ENCODE measurements at places on chromosomes 1 and 21.
A peak's percentile ranks its signal among the peaks of the same experiment; 100 is the strongest.

DNA sequence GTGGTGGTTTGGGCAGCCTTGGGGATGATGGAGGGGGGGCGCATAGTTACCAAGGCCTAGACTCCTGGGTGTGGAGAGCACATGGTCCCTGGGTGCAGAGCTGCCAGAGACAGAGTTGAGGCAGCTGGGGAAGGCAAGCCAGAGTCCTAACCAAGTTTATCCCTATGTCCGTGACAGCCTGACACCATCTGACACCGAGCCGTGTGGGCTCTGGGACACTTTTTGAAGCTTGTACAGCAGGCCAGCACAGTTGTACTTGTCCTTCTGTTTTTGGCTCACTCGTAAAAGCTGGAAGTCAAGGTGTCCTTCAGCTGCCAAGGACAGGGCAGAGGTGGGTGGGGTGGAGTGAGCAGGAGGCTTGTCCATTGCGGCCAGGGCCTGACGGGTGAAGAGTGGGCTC lies 28.5 kb downstream of the SLC26A9 start:
- DNase-seq: no peak

- DNase-seq: no peak
Observed at GRCh38 chr1:115838431-115839028, 2.4 kb downstream of the NHLH2 start.

DNA sequence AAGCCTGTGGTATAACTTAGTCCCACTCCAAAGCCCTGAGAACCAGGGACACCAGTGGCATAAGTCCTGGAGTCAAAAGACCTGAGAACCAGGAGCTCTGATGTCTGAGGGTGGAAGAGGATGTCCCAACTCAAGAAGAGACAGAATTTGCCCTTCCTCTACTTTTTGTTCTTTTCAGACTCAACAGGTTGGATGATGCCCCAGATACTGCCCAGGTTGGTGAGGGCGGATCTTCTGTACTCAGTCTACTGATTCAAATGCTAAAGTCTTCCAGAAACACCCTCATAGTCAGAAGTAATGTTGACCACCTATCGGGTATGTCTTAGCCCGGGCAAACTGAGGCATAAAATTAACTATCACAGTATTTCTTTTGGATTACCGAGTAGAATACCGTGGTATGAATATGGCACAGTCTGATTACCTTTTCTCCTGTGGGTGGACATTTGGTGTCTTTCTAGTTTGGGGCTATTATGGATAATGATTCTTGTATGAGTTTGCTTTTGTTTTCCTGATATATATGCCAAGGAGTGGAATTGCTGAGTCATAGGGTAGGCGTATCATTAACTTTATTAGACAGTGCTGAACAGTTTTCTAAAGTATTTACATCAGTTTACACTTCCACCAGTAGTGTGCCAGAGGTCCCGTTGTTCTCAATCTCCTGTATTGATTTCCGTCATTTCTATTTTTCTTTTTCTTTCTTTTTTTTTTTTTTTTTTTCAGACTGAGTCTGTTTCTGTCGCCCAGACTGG lies 3.2 kb upstream of the CHAF1B start:
- no peak for DNase-seq

DNA sequence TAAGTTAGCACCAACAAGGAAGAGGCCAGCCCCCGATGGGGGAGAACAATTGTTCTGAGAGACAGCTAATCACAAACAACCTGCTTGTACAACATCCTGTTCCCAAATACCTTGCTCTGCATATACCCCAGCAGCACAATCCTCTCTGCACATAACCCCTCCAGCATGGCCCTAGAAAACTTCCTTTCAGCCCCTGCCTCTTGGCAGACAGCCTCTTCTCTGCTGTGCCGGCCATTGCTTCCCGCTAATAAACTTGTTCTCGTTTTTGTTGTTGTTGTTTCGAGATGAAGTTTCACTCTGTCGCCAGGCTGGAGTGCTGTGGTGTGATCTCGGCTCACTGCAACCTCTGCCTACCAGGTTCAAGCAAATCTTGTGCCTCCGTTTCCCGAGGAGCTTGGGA lies 392.7 kb downstream of the SMYD3 start:
- DNase-seq: no peak

- no peak for DNase-seq
Observed at GRCh38 chr1:73593364-73593763, 604.6 kb downstream of the LRRIQ3 start.

DNA sequence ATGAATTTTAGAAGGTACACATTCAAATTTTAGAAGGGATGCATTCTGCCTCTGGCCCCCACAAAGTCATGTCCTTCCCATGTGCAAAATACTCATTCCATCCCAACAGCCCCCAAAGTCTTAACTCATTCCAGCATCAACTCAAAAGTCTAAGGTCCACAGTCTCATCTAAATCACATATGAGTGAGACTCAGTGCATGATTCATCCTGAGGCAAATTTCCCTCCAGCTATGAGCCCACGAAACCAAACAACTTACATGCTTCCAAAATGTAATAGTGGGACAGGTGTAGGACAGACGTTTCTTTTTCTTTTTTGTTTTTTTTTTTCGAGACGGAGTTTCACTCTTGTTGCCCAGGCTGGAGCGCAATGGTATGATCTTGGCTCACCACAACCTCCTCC lies 12.5 kb upstream of the WNT2B start:
- DNase-seq: no peak

- no peak for DNase-seq
Observed at GRCh38 chr1:186627019-186627418, 53.2 kb downstream of the PTGS2 start.

DNA sequence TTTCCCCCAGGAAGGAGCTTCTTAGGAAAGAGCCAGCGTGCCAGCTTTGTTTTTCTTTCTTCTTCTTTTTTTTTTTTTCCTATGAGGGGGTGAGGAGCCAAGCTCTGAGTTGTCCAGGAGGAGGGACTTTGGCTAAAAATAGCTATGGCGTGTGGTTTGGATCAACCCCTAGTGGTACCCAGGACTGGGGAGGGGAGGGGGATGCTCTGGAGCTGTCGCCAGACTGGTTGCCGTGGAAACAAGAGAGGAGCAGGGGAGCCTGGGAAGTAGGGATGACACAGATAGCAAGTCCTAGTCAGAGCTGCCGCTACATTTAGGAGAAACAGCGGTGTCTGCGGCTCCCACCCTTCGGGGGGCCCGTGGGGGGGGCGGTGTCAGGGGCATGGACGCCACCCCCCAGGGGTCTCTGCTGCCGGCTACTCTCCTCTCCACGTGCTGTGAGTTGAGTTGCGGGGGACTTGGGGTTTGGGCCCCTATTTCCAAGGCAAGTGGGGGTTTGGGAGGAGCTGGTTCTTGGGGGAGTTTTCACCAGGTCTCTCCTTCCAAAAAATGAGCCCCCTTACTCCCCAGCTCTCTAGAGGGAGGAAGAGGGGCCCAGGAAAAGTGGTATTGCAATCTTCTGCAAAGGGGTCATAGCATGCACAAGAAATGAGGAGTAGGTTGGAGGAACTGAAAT lies at the start of gene KCNJ9:
Gene KCNJ9, plus strand, starts transcription at position 278 of the 676 bp plus-strand sequence. CDS start 2,493 bp downstream, outside the sequence.
- no peak for DNase-seq

DNA sequence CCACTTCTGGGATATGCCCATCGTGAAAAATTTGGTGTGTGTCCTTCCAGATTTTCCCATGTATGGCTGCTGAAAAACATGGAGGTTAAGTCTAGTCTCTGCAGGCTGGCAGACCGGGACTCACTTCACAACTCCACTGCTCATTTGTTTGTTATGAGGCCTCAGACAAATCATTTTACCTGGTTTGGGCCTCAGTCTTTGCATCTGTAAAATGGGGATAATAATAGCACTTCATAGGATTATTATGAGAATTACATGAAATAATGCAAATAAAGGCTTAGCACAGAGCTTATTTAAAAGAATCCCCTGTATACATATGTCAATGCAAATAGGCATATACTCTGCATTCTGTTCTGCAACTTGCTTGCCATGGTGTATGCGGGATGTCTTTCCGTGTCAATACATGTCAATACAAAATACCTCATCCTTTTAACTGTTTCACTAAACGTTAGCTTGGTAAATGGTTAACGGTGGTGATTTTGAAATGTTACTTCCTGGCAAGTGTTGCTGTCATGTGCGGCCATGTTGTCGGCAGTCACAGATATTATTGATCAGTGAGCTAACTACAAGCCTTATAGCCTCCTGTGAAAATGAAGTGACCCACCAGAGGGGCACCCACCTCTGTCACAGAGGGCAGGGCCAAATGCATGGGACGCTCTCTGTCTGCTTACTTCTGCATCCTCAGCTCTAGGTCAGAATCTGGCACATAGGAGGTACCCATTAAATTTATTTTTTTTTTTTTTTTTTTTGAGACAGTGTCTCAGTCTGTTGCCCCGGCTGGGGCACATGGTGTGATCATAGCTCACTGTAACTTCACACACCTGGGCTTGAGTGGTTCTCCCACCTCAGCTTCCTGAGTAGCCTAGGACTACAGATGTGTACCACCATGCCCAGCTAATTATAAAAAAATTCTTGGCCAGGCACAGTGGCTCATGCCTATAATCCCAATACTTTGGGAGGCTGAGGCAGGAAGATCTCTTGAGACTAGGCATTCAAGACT lies 4.3 kb downstream of the LCK start:
- no peak for DNase-seq

DNA sequence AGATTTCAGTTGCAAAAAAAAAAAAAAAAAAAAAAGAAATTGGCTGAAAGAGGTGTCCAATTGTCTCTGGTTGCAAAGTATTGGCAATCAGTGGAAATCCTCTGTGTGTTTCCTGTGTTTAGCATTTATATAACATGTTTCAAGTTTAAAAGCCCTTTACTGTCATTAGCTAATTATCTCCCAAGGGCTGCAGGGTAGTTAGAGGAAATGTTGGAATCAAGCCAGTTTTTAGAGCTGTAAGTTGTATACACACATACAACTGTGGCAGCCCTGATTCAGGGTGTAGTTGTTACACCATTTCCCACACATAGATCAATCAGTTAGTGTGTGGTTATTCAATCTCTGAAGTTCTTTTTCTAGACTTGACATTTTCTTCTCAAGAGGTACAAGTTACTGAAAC lies 8.9 kb upstream of the ZNF326 start:
- DNase-seq: no peak

GRCh38 chr1:25257196-25257595 lies 9.9 kb upstream of the RSRP1 start:
- no peak for DNase-seq

- DNase-seq: peak; percentile 14
Observed at GRCh38 chr1:59971464-59971911, 44.9 kb upstream of the CYP2J2 start.

GRCh38 chr1:37478890-37479254 lies 4.5 kb downstream of the ZC3H12A start:
- DNase-seq: peak; percentile 26

DNA sequence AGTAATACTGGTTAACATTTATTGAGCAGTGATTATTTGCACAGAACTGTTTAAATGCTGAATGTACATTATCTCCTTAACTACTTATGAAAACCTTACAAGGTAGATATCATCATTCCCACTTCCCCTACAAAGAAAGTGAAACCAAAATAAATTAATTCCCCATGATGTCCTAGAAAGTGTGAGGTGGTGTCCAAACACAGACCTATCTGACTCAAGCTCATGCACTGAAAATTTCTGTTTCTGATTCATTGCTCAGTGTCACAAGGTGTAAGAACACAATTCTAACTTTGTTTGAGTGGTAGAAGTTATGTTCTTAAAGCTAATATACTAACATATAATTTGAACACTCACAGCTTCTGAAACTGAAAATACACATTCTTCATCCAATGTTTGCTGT lies 178.7 kb downstream of the MRPL39 start:
- no peak for DNase-seq

DNA sequence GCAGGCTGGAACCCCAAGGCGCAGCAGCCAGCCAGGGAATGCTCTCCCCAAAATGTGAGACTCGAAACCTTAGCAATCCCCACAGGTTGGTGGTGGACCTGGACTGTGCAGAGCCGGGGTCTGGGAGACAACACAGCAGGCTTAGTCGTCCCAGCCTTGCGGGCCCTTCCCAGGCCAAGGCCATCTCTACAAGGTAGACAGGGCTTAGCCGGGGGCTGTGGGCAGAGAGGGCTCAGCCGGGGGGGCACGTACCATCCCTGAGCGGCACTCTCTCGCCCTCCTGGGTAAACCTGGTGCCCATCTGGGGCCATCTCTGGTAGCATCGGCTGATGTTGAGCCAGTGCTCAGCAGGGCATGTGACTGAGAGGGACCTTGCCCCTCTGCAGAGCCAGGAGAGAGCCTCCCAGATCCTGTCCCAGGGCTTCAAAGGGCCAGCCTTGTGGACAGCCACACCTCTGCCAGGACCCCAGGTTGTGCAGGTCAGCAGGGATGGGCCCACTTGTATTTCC lies 2.2 kb upstream of the ACTRT2 start:
- no peak for DNase-seq

DNA sequence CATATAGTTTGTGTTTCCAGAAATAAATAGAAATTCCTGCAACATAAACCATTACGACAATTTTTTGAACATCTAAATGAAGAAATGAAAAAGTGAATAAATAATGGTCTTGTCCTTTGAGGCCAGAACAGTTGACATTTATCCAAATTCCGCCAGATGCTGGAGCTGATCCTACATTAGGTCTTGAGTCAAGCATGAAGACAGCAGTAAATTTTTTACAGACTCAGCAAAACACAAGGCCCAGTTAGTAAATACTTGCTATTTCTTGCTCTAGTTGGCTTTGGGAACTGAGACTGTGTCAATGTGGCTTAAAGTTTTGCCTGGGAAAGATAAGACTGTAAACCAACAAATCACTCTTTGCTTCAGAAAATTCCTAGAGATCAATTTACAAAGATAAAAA lies 540.1 kb upstream of the RGS18 start:
- no peak for DNase-seq

DNA sequence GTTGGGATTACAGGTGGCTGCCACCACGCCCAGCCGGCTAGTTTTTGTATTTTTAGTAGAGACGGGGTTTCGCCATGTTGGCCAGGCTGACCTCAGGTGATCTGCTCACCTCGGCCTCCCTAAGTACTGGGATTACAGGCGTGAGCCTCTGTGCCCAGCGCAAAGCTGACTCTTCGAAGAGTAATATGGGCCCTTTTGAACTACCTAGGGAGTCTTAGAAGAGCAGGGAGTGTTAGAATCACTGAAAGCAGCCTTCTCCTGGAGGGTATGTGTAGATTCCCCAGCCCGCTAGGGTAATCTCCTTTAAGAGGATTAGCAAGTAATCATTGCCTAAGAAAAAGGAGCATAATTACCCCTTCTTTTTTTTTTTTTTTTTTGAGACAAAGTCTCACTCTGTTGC lies 6.5 kb upstream of the MAST2 start:
- no peak for DNase-seq

DNA sequence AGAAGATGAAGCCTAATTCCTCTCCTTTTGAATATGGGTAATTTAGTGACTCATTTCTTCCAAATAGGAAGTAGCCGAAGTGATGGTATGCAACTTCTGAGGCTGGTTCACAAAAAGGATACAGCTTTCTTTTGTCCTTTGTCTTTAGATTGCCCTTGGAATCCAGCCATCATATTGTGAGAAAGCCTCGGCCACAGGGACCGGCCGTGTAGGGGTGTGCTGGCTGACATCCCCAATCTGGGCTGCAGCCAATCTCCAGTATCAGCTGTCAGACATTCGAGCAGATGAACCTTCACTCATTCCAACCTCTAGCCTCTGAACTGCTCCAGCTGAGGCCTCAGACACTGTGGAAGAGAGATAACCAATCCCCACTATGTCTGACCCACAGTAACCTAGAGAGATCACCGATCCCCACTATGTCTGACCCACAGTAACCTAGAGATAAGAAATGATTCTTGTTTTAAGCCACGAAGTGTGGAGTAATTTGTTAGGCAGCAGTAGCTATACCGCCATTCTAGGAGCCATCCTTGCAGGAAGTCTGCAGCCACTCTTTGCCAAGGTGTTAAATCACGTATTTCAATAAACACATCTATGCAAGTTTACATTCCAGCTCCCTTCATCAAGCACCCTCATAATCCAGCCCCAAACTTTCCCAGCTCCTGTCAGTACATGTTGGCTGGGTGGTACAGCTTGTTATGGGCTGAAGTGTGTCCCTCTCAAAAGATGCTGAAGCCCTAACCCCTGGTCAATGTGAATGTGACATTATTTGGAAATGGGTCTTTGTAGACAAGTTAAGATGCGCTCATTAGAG lies 2.9 kb upstream of the DIP2A start:
- no peak for DNase-seq

All from T-helper 9 cell (primary cell).